ENCODE measurements at places on chromosomes 1 and 21.

- DNase-seq, result no peak
Measured at GRCh38 chr1:42646056-42646455, 12.2 kb upstream of the PPIH start.

DNA sequence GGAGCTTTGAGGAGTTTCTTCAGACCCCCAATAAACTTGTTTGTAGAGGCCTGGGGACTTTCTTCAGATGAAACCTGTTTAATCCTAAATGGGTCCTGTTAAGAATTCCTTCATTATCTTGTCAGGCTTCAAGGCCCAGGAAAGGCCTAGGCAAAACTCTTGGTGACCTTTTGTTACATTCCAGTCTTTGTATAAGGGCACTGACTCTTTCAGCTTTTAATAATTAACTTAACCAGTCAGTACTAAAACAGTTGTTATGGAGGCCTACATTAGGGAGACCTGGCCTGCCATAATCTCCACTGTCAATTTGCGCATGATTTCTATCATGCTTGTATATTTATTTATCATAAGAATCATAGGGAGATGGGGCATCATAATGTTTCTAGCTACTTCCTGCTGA lies 110.2 kb downstream of the FCRL5 start:
- DNase-seq, result no peak

DNA sequence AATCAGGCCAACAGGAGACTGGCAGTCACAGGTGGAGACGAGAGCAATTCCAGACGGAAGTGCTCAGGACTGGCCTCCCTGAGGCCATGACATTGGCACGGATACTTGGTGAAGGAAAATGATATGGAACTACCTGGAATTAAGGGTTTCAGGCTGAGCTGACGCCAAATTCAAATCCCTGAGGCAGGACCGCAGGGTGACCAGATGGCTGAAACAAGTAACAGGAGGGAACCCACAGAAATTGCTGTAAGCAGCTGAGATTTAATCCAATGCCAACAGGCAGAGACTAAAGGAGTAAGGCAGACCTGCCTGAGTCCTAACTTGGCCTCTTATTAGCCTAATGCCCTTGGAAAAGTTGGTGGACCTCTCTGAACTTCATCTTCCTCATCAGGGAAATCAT lies 76.2 kb downstream of the ERG start:
- no peak for DNase-seq

DNA sequence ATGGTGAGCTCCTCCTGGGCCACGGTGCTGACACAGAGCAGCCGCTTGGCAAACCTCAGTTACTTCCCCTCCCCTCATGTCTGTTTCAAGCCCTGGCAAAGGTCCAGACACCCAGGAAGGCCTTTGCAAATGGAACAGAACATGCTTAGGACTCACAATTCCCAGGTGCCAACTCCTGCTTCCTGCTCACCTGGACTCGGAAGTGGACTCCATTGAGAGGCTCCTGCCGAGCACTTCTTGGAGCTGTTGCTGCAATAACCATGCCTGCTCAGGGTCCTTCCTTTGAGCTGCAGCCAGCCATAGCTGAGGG lies 10.7 kb downstream of the DCST2 start:
- peak; percentile 70 for DNase-seq

GRCh38 chr1:245356891-245357585 lies 202.3 kb downstream of the KIF26B start:
- no peak for DNase-seq

DNA sequence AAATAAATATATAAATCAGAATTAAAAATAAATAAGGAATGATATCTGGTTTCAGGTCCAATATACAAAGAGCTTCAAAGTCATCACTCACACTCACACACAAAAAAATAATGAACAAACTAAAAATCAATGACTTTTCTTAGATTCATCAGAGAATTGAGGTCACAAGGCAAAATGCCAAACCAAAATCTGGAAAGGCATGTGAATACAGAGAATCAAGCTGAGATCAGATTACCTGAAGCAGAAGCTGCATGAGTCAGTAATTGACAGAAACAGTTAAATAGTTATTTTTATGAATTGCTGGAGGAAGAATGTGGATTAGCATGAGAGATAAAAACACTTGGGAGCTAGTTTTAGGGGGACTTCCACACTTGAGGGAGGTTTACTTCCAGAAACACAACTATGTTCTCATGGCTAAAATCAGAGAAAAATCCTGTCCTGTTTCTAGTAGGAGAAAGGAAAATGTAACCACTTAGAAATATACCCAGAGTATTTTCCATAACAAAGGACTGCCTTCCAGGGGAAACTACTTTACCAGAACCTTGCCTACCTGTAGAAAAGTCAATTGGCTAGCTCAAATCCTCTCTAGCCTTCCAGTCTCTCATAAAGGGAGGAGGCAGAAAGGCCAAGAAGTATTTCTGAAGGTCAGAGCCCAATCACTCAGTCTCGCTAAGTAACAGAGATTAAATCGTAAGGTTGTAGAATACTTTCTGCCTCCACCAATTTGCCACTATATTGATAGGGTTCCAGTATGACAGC lies 536.6 kb upstream of the NR5A2 start:
- no peak for DNase-seq

- no peak for DNase-seq
Measured at GRCh38 chr21:39645331-39645730, 32.6 kb downstream of the B3GALT5 start.

- no peak for DNase-seq
Measured at GRCh38 chr1:13228343-13228781, 2.4 kb upstream of the PRAMEF18 start.

DNA sequence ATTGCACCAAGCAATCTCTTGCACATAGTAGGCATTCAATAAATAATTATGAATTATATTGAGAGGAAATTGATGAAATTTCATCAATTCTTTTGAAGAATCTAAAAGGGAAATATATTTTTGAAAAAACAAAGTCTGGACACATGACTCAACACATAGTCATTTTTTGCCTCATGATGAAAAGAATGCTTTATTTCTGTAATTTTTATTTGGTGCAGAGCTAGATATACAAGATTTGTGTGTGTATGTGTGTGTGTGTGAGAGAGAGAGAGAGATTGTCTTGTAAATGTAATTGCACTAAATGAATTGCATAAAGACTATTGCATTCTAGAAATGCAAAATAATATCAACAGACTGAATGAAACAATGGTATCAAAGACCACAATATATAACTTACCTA lies 206.2 kb upstream of the C1orf87 start:
- DNase-seq, result no peak

- no peak for DNase-seq
Measured at GRCh38 chr1:151852733-151853132, 779 bp downstream of the THEM5 start.

- no peak for DNase-seq
Measured at GRCh38 chr21:41613533-41613909, 105.6 kb upstream of the TMPRSS2 start.

GRCh38 chr1:238141353-238141752 lies 250.6 kb upstream of the ZP4 start:
- no peak for DNase-seq

- DNase-seq, result peak; percentile 61
Measured at GRCh38 chr21:39867198-39867650, at the start of gene PCP4. TSS of gene PCP4 (plus strand) at chr21:39867438. CDS start at chr21:39867502, 64 bp downstream.

- DNase-seq, result no peak
Measured at GRCh38 chr1:10888291-10888690, 91.8 kb upstream of the CASZ1 start.

DNA sequence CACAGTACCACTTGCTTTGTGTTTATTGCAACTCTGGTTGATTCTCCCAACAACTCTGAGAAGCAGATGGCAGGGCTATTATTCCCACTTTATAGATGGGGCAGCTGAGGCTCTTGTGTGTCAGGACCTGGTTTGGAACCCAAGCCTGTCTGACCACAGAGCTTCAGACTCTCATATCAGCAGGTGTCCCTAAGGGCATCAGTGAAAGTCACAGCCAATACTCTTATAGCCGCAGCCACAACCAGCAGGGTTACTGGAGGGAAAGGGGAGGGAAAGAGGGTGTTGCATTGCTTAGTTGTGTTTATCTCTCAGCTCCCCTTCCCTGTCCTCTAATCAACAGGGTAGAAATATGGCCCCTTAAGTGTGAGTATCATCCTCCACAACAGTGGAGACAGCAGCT lies 304.0 kb downstream of the RRAGC start:
- no peak for DNase-seq

DNA sequence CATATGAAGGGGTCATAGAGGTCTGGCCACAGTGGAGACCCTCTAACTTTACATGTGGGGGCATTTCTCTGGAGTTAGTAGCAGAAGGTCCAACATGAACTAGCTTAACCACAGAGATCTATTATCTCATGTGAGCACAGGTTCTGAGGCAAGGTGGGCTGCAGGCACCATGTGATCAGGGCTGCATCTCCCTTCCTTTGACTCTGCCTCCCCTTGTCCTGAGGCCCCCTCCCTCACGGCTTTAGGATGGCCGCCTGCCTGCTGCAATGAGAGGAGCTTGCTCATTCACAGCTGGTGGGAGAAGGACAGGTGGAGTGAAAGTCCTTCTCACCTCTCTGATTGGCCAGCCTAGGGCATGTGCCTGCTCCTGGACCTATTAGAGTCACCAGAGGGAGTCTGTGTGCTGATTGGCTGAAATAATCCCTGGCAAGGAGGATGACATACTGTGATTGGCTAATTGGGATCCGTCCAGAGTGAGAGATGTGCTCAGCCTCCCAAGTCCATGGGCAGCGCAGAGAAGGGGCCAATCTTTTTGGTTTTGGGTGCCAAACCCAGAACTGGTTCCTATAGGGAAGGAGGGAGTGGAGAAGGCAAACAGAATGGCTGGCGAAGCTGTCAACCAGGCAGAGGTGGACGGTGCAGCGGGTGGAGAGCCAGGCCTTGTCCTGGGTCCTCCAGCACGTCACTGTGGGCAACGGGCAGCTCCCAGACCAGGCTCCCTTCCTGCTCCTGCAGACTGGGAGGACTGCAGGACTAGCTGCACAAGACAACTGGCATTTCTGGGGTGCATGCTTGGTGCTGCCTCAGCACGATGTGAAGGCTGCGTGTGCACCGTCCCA lies 39.4 kb upstream of the C1orf174 start:
- no peak for DNase-seq

- DNase-seq, result no peak
Measured at GRCh38 chr1:38923607-38924006, 18.0 kb downstream of the RHBDL2 start.

DNA sequence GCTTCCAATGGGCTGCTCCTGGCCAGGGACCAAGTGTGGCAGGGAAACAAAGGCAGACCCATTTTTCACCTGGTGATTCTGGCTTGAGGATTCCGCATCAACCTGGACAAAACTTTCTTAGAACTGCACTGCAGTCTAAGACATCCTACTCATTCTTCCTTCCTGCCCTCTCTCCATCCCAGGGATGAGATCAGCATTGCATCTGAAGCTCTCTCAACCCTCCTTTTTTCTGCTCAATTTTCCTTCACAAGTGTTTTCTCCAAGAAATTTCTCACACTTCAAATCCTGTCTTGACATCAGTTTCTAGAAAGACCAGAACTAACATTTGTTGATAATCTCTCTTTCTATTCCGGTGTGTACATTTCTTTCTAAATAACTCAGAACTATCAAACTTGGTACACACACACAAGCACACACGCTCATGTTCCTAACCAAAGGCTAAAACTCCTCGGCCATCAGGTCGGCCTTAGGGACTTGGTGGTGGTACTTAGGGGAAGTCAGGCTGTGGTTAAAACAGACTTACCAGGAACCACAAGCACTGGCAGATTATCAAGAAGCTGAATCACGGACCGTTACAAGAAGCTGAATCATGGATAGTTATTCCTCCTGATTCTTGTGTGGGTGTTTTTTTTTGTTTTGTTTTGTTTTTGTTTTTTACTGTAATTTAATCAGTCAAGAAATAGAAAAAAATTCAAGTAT lies 21.0 kb upstream of the CXADR start:
- no peak for DNase-seq

GRCh38 chr1:228979774-228980173 lies 244.5 kb downstream of the RHOU start:
- no peak for DNase-seq

GRCh38 chr21:45590246-45590725 lies 48.0 kb upstream of the SLC19A1 start:
- peak; percentile 61 for DNase-seq

DNA sequence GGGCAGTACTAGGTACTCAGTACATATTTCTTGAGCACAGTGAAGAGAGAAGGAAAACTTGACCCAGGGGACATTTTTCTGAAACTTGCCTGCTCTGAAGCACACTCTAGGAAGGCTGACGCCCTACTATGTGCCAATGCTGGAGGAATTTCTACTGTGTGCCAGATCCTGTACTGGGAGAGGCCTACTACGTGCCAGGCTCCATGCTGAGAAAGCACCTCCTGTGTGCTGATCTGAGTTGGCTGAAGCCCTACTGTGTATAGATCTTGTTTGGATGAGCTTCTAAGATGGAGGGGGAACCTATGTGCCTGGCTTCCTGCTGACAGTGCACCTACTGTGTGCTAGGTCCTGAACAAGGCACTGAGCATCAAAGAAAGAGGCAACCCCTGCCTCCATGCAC lies 86.2 kb downstream of the GRIK3 start:
- DNase-seq, result no peak
